D341Med (cell line): ENCODE measurements at places on chromosomes 13 and 19.

DNA sequence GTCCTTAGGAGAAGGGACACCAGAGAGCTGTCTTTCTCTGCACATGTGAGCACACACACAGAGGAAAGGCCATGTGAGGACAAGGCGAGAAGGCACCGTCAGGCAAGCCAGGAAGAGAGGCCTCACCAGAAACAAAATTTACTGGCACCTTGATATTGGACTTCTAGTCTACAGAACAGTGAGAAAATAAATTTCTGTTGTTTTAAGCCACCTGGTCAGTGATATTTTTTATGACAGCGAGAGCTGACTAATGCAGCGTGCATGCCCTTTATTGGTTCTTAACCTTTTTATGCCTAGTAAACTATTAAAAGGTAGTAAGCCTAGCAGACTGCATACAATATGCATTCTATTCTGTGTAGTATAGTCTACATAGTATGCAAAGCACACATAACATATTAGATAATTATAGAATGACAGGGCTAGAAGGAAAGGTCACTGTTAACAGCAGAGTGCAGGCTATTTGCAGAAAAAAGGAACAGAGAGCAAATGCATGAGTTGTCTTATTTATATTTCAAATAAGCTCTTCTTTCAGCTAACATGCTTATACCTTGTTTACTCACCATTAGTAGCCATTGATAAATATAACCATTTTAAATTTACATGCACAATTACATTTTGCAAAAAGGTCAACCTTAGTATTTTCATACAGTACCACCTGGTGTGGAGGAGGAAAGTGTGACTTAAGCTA lies 25.2 kb upstream of the KATNAL1 start:
- DNase-seq, result no peak

DNA sequence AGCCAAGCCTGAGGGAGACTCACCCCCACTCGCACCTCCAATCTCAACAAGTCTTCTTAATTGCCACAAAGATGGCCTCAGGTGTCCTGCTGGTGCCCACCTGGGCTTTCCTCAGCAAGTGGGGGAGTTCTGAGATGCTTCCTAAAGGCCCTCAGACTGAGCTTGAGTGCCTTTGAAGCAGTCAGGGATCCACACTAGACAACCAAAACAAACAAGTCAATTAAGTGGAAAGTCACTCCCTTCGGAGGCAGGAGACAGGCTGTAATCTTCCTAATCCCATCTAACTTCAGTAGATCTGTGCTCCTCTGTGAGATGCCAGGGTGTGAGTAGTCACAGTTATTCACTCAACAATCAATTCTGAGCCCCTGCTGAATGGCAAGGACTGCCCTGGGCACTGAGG lies 68.3 kb upstream of the SERP2 start:
- DNase-seq, result no peak

DNA sequence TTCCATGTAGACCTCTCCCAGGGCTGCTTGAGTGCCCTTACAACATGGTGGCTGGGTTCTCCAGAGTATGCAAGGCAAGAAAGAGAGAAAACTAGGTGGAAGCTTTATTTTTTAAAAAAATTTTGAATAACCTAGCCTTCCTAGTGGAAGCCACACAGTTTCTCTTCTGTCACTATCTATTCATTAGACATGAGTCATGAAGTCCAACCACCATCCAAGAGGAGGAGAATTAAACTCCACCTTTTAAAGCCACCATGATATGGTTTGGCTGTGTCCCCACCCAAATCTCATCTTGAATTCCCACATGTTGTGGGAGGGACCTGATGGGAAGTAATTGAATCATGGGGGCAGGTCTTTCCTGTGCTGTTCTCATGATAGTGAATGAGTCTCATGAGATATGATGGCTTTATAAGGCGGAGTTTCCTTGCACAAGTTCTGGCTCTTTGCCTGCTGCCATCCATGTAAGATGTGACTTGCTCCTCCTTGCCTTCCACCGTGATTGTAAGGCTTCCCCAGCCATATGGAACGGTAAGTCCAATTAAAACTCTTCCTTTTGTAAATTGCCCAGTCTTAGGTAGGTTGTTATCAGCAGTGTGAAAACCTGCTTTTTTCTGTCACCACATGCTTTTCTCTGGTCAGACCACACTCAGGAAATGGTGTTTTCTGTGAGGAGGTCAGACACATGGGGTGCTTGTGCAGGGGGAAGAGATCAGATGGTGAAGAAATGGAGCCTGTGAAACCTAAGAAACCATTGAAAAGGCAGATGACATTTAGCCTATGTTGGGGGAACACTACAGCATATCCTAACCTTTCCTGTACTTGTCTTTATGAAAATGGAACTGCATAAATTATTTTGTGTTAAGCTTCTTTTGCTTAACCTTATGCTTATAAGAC lies 57.7 kb downstream of the ANKRD10 start:
- no peak for DNase-seq

DNA sequence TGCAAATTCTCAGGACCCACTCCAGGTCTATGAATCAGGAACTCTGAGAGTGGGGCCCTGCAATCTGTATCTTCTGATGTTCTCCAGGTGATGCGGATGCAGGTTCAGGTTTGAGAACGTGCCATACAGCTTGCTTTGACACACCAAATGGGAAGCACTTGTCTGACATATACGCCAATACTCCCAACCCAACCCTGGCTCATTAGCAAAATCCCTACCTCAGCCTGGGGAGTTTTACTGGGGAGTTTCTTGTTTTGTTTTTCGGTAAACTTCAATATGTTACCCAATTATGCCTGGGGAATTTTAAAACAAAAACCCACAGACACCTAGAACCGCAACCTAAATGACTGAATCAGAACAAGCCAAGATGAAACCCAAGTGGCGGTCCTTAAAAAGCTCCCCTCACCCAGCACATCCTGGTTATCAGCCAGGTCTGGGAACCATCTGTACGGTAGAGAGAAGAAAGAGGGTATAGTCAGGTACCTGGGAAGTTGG lies 41.2 kb downstream of the ABCC4 start:
- no peak for DNase-seq

DNA sequence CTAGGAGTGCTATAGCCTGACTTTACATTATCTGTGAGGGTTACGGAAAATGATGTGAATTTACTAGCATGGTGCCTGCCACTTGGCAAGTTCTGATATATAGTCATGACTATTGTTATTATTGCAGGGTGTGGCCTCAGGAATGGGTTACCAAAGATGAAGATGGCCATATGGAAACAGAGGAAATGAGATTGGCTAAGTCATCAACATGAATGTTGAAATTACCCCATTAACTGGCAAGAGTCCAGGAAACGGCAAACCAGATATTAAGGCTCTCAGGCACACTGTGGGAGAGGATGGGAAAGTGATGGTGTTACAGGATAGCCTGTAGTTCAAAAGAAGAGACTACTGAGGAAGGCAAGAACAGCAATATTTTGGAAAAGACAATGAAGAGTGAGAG lies 183.3 kb downstream of the KCNRG start:
- no peak for DNase-seq

DNA sequence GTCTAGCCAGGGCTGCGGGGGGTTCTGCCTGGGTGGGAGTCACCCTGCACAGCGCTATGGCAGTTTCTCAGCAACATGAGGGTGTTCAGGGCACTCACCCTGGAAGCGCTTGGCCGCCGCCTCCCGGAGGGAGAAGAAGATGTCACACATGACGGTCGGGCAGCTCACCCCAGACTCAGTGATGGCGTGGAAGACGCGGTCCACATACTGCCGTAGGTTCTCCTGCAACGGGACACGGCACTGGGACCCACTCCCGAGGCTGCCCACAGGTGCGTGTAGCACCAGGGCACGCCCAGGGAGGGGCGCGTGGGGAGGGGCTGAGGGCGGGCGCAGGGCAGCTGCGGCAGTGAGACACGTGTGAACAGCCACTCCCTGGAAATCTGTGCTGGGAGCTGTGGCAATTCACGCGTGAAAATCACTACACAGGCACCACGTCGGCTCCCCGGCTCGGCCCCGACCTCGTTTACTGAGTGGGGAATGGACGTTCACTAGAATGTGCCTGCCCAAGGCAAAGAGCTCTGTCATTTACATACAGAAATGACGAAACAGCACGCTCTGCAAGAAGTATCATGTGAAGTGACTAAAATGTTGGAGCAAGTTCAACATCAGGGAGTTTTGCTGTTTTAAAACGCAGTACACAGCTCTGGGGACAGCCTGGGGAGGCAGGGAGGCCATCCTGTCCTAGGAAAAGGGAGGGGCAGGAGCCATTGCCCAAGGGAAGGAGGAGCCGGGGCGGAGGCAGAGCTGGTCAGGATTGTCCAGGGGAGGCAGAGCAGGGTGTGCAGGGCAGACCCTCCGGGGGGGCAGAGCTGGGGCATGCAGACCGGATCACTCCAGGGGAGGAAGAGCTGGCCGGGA lies 41.5 kb upstream of the C13orf46 start:
- DNase-seq, result no peak

- no peak for DNase-seq
Observed at GRCh38 chr13:67036699-67037457, 193.3 kb downstream of the PCDH9 start.

GRCh38 chr13:99587021-99587420 lies 85.7 kb downstream of the TM9SF2 start:
- no peak for DNase-seq

- no peak for DNase-seq
Observed at GRCh38 chr19:2604747-2605329, 97.7 kb downstream of the GNG7 start.

DNA sequence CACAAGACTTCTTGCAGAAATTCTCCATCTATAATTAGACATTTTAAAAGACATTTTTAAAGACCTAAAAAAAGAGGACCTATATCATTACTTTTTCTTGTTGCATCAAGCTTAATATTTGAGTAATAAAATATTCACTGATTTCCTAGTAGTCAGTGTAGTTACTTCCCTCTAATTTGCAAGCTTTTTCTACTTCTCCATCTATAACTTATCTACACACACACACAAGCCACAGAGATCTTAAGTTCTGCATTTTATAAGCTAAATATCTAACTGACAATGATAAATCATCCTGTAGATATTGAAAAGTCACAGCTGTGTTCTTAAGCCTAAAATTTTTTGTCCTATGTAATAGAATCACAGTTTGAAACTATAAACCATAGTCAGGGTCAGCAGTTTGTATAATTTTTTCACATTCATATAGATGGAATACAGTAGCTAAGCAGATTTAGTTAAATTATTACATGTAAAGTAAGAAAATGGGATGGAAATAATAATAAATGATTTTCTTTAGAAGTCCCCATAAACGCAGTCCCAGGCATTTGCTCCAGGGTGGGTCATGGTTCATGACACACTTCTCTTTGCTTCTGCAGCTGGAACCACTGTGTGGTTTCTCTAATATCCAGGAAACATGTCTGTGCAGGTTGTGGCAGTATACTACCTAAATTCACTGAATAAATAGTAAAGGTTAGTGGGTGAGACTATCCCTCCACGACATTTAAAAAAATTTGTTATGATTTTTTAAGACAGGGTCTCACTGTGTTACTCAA lies 60.2 kb downstream of the ESD start:
- DNase-seq, result no peak

DNA sequence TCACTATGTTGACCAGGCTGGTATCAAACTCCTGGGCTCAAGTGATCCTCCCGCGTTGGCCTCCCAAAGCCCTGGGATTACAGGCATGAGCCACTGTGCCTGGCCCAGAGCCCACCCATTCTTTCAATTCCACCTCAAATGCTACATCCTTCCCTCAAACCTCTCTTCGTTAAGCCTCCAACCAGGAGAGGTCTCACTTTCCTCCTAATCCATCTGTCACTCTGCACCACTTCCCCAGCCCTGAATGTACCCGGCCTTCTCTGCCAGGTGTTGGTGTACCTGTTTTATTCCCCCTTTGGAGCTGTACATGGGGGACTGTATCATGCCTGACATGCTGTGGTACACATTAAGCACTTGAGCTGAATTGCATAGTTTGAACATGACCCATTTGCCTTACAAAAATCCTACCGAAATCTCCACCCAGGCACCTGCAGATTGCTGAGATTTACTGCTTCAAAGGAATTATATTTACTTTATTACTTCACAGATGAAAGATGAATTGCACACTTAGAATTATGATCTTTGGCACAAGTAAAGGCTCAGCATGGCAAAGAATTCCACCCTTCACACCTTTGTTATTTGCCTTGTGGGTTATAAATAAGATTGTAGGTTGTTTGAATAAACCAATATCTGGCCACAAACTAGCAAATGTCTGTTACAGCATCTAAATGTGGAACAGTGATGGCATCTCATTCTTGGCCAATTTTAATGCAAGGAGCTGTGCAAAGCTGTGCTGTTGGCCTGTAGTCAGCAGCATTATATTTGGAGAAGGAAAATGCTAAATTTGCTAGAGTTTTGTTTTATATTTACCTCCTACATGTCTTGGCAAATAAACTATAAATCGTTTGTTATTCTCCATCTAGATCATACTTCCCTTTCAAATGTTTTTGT lies 15.6 kb upstream of the WASF3 start:
- peak; percentile 43 for DNase-seq

DNA sequence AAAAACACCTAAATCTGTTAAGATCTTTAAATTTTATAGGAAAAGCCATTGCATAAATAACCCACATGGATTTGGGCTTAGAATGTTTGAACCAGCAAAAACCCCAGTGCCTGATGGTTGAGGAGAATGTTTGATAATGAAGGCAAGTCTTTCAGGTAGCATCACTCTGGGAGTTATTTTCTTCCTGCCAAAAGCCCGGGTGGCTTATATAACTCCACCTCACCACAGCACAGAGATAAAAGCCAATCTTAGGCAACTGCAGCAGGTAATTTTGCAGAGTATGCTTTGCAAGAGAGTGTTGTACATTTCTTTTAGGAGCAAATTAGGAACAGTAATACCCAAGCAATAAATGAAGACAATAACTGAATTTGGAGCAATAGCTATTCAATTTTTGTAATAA lies 7.8 kb upstream of the WASF3 start:
- no peak for DNase-seq

GRCh38 chr13:27925220-27925991 lies 5.6 kb downstream of the PDX1 start:
- DNase-seq, result no peak

DNA sequence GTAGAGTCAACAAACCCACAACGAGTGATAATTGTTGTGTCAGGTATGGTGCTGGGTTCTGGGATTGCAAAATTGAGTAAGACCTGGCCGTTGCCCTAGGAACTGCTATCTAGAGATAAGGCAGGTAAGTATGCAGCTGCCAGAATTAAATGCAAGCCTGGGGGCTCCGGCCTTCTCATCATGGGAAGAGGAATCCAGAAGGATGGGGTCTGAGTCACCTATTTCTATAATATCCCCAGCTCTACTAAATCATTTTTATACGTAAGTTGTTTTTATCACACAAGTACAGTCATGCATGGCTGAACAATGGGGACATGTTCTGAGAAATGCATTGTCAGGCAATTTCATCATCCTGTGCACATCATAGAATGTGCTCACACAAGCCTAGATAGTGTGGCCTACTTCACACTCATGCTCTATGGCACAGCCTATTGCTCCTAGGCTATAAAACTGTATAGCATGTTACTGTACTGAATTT lies 203.0 kb downstream of the KLF5 start:
- no peak for DNase-seq

DNA sequence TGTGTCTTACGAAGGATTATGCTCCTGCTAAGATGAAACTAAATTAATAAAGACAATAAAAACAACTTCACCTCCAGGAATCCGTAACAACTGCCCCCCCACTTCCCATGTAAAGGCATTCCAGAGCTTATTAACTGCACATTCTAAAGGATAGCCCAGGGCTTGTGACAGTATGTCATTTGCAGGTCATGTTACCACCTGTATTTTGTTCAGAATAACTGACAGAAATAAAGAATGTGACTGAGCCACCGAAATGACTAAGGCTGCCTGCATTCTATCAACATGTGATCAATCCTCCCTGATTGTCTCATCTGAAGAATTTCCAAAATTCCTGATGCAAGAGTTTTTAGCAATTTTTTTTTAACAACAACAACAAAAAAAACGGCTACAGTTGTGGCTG lies 117.2 kb downstream of the MIPEP start:
- DNase-seq, result no peak
